Cardiac muscle cell (in vitro differentiated cells and primary cell): ENCODE measurements at places on chromosomes 1 and 21.

DNA sequence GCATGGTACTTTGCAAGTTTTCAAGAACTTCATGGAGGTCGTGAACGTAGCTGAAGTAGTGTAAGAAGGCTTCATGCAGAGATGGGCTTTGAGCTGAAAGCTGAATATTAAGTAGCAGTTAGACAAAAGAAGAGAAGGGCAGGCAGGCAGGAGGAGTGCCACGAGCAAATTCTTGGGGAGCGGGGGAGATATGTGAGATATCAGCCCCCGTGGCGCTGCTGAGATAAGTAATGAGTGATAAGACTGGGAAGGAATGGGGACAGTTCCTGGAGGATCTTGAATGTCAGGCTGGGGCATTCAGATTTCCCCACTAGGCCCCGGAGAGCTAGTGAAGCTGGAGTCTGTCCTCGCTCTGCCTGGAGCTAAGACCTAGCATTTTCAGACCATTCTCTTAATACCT, 27.9 kb upstream of the KIRREL1 start:
- H3K4me3 ChIP-seq, result no peak overlapping the region
- no peak for DNase-seq
- H3K36me3 ChIP-seq, result no peaks in the 10 kb centered on the region
- no peaks in the 10 kb centered on the region for H3K4me1 ChIP-seq
- H3K27me3 ChIP-seq, result no peaks in the 10 kb centered on the region

- peak; percentile 67 for DNase-seq
- H3K36me3 ChIP-seq, result no peaks in the 10 kb centered on the region
- H3K27ac ChIP-seq, result no peak overlapping the region
Observed at GRCh38 chr1:159068886-159069285, 7.7 kb downstream of the AIM2 start.

GRCh38 chr1:207076181-207076955, 12.3 kb upstream of the C4BPB start:
- peak; percentile 9 for DNase-seq
- H3K27ac ChIP-seq, result no peak overlapping the region
- H3K36me3 ChIP-seq, result no peaks in the 10 kb centered on the region
- peaks cover 8% of the 10 kb centered on the region for H3K4me1 ChIP-seq
- H3K27me3 ChIP-seq, result no peaks in the 10 kb centered on the region
- H3K4me3 ChIP-seq, result no peak overlapping the region

DNA sequence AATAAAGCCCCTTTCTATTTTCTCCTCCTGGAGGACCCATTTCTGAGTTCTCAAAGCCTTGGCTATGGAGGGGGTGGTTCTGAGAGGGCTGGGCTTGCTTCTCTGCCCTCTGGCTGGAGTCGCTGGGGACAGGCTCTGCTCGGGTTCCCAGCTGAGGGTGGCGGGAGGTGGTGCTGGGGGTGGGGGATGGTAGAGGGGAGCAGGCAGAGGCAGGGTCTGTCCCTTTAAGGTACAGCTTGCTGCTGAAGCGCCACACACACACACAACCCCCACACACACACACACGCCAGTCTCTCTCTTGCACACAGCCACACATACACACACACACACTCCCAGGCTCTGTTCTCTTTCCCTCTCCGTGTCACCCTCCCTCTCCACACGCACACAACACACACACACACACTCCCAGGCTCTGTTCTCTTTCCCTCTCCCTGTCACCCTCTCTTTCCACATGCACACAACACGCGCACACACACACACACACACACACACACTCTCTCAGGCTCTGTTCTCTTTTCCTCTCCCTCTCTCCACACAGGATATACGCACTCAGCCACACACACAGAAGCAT, 69.8 kb upstream of the SSBP3 start:
- peak; percentile 54 for DNase-seq
- H3K4me1 ChIP-seq, result peaks cover 48% of the 10 kb centered on the region
- no peaks in the 10 kb centered on the region for H3K36me3 ChIP-seq
- no peak overlapping the region for H3K4me3 ChIP-seq

- H3K4me1 ChIP-seq, result peaks cover 9% of the 10 kb centered on the region
- no peaks in the 10 kb centered on the region for H3K36me3 ChIP-seq
- H3K27ac ChIP-seq, result peak overlapping the region; percentile 60
- no peaks in the 10 kb centered on the region for H3K27me3 ChIP-seq
- no peak overlapping the region for H3K4me3 ChIP-seq
Observed at GRCh38 chr21:46057111-46057709, 40.7 kb upstream of the COL6A2 start.

DNA sequence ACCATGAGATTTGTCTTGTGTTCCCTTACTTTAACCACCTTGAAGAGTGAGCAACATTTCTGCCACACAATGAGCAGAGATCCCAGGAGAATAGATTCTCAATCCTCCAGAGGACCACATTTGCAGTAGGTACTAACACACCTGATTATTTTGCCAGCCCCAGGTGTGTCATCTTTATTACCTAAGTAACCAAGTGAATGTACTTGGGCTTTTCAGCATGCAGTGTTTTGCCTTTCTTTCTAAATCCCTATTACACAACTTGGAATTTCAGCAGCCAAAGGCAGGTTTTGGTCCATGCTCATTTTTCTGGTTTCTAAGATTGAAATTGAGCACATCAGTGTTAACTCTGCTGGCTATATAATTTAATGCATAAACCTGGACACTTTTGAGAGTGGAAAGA, 43.2 kb upstream of the ST6GALNAC5 start:
- H3K4me1 ChIP-seq, result no peaks in the 10 kb centered on the region
- H3K27me3 ChIP-seq, result no peaks in the 10 kb centered on the region
- DNase-seq, result no peak
- no peak overlapping the region for H3K4me3 ChIP-seq
- H3K36me3 ChIP-seq, result no peaks in the 10 kb centered on the region
- no peak overlapping the region for H3K27ac ChIP-seq

- peaks cover 25% of the 10 kb centered on the region for H3K4me1 ChIP-seq
- H3K36me3 ChIP-seq, result no peaks in the 10 kb centered on the region
- DNase-seq, result no peak
- no peaks in the 10 kb centered on the region for H3K27me3 ChIP-seq
Observed at GRCh38 chr1:9319789-9320519, 27.3 kb downstream of the SPSB1 start.

DNA sequence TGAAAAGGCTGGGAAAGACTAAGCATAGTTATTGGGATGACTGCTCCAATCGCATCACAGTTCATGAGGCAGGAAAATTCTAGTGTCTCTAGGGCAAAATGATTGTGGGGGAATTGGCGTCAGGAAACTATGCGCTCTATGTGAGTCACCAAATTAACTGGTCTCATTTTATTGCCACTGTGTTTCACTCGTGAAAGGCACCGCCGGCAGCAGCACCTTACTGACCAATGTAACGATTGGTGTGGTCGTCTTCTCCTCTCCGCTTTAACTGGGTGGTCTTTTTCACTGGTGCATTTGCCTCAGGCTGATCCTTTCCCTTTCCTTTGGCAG, 83.5 kb downstream of the SPAG17 start:
- no peak overlapping the region for H3K27ac ChIP-seq
- no peaks in the 10 kb centered on the region for H3K27me3 ChIP-seq
- H3K4me1 ChIP-seq, result no peaks in the 10 kb centered on the region
- H3K4me3 ChIP-seq, result no peak overlapping the region

DNA sequence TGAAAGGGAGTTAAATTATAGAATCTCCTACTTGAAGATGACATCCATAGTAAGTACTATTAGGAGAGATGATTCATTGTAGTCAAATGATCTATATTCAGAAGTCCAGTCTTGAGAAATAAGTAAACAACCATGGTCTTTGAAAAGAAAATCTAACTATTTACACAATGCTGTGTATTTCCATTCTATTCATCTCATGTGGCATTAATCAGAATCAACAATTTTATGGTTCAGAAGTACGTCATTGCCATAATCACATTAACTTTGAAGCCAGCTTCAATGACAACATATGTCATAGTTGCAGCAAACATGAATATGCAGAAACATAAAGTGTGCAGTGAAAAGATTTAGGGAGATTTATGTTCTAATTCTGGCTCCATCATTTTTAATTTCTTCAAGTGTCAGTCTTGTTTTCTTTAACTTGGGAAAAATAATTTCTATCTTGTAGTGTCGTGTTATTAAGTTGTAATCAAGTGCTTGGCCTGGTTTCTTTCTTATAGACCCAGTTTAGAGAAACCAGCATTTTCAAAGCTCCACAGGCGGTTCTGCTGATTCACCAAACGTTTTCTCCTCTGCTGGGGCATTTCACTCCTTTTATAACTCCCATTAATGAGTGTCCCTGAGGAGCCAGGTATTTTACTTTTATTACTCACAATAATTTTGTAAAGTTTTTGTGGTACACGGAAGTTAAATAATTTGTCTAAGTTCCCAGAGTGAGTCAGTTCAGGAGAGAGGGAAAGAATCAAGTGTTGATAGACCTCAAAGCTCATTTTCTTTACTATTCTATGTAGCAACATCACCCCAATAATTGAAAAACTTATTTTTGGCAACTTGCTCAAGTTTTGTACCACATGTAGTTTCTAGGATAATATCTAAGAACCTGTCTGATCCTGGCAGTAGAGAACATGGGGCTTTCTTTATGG, 35.9 kb upstream of the PTGS2 start:
- DNase-seq, result no peak
- H3K4me3 ChIP-seq, result no peak overlapping the region
- H3K27me3 ChIP-seq, result no peaks in the 10 kb centered on the region
- no peaks in the 10 kb centered on the region for H3K4me1 ChIP-seq
- H3K36me3 ChIP-seq, result no peaks in the 10 kb centered on the region

GRCh38 chr21:45634511-45635183, 8.9 kb upstream of the PCBP3 start:
- no peaks in the 10 kb centered on the region for H3K36me3 ChIP-seq
- no peaks in the 10 kb centered on the region for H3K27me3 ChIP-seq
- no peak overlapping the region for H3K27ac ChIP-seq
- H3K4me3 ChIP-seq, result no peak overlapping the region
- peak; percentile 69 for DNase-seq
